ENCODE measurements at places on chromosomes 13 and 19.

- no peak for DNase-seq
- H3K36me3 ChIP-seq, result no peaks in the 10 kb centered on the region
- no peak overlapping the region for H3K27ac ChIP-seq
- no peaks in the 10 kb centered on the region for H3K4me1 ChIP-seq
These were observed 6.8 kb upstream of the MBNL2 start for GRCh38 chr13:97215325-97215724.

DNA sequence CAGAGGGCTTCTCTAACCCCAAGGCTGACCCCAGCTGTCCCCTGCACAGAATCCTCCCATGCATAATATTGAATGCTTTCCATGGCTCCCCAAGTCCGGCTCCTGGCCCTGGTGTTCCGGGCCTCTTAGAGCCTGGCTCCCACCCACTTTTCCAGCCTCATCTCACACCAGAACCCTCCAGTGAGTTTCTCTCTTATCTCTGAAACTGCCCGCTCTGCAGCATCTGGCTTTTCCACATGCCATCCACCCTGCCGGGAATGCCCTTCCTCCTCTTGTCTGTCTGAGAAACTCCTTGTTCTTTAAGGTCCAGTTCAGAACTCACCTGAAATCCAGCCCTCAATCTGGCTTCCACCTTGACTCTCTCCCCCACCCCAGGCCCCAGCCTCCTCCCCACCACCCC, 6.8 kb downstream of the SYNGR4 start:
- no peak overlapping the region for H3K4me3 ChIP-seq
- H3K36me3 ChIP-seq, result no peaks in the 10 kb centered on the region
- H3K27ac ChIP-seq, result no peak overlapping the region
- no peaks in the 10 kb centered on the region for H3K27me3 ChIP-seq

DNA sequence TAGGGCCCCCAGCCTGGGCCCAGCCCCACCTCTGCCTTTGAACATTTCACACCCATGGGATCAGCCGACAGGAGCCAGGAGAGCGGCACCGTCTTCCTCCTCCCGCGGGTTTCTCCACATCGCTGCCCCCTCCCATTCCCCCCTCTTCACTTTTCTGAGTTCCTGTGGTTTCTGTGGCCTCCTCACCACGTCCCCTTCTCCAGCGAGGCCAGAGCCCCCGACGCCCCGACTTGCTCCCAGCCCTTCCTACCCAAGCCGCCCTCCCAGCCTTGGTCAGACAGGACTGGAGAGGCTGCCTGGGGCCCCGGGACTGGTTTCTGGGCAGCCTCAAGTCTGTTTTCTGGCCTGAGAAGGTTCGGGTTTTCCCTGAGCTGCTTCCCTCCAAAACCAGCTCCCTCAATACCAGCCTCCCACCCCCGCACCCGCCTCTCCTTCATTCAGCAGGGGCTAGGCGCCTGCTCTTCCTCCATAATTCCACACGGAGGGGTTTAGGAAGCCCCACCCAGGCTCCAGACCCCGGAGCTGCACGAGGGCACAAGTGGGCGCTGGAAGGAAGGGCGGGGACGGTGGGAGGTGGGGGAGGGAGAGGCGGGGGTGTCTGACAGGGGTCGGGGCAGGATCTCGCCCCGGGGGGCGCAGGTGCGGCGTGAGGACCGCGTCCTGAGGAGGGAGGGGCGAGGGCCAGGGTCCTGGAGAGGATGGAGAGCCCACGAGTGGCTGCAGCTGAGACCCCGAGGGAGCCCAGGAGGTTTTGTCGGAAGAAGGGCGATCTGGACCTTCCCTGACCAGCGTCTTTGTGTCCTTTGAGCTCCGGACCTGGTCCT, 4.0 kb upstream of the SIGLEC10 start:
- no peak overlapping the region for H3K27ac ChIP-seq
- no peak for DNase-seq
- H3K27me3 ChIP-seq, result no peaks in the 10 kb centered on the region
- no peaks in the 10 kb centered on the region for H3K4me1 ChIP-seq

DNA sequence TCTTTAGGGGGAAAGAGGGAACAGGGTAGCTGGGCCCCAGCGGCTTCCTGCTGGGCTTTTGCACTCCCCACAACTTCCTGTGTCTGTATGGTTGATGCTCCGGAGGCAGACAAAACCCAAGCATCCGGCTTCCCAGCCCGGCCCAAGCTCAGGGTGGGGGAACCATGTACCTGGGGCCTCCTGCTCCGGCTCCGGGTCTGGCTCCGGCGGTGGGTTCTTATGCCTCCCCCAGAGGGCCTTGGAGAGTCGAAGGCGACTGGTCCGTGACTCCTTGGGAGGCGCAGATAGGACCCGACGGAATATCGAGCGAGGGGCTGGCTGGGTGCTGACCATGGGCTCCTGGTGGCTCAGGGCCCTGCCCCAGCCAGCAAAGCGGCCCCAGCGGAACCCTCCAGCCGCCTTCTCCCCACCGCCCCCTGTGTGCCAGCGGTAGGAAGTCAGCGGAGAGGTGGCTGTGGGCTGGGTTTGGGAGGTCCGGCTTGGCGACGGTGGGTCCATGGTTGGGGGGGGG, 428 bp downstream of the RASAL3 start:
- no peaks in the 10 kb centered on the region for H3K4me1 ChIP-seq
- DNase-seq, result no peak
- no peak overlapping the region for H3K27ac ChIP-seq
- no peaks in the 10 kb centered on the region for H3K27me3 ChIP-seq

DNA sequence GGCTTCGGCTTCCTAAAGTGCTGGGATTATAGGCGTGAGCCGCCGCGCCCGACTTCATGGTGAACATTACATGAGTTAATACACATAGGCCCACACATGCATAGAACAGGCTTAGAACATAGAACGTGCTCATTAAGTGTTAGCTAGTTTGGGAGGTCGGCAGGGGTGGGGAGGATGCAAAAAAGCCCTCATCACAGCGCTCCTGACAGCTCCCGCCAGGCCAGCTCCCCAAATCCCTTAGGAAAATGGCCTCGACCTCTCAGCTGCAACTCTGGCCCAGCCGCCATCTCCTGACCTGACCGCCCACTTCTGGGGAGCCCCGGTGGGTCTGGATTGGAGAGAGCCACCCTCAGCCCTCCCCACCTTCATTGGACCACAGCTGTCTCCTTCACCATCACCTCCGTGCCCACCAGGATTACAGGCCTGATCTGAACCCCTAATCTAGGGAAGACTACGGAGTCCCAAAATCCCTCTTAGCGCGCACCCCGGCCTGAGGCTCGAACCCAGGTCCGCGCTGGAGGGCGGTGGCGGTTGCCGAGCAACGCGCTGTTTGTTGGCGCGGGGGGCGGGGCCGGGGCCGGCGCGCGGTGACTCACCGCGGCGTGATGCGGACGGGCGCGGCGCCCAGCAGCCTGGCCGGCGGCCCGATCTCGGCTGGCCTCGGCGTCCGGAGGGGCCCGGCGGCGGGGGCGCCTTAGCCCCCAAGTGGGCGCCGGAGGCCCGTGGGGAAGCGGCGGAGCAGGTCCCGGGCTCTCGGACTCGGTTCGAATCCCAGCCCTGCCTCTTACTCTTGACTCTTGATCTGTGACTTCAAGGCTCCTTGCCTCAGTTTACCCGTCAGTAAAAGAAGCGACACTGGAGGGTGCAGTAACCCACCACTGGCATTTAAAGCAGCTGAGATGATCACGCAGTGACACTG, 26.7 kb upstream of the NANOS3 start:
- peak overlapping the region; percentile 87 for H3K27ac ChIP-seq
- H3K4me1 ChIP-seq, result peaks cover 34% of the 10 kb centered on the region
- no peaks in the 10 kb centered on the region for H3K27me3 ChIP-seq

GRCh38 chr19:10105509-10106099, 558 bp upstream of the PPAN start:
- no peaks in the 10 kb centered on the region for H3K36me3 ChIP-seq
- H3K27ac ChIP-seq, result no peak overlapping the region
- H3K4me3 ChIP-seq, result peak overlapping the region; percentile 99
- H3K4me1 ChIP-seq, result peaks cover 6% of the 10 kb centered on the region

DNA sequence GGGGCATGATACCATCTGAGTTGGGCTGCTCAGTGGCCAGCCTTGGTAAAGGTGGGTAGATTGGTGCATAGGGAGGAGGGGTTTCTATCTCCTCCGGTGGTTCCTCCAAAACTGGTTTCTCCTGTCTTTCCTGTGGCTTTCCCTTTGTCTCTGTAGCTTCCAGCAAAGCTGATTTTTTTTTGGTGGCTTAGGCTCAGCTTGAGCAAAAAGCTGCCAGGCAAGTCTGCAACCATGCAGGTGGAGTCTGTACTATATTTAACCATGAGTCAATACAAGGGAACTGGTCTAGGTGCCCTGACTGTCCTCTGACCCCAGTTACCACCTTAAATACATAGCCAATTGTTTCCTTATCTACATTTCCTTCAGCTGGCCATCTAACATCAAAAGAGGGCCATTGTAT, 64.0 kb upstream of the ZNF681 start:
- DNase-seq, result no peak
- no peak overlapping the region for H3K4me3 ChIP-seq
- H3K27me3 ChIP-seq, result no peaks in the 10 kb centered on the region
- H3K4me1 ChIP-seq, result no peaks in the 10 kb centered on the region
- no peaks in the 10 kb centered on the region for H3K36me3 ChIP-seq
- H3K27ac ChIP-seq, result no peak overlapping the region

Data from testis (tissue), 5 donors.